ENCODE measurements at places on chromosomes 5 and 9. TPM values are rescaled to one million over a fixed set of nuclear protein-coding genes. Genes with fewer than 3 reads are reported as not detected.

The SCGB3A2 gene
- not detected for total RNA-seq

The GADD45G gene
- 5.4 TPM for total RNA-seq

- DNase-seq: no peak
These were observed 125.1 kb downstream of the CMYA5 start for GRCh38 chr5:79814699-79815098.

- no peak for DNase-seq
These were observed 57.9 kb downstream of the RNF130 start for GRCh38 chr5:180013678-180014077.

The TAF11L10 gene
- not detected for total RNA-seq

DNA sequence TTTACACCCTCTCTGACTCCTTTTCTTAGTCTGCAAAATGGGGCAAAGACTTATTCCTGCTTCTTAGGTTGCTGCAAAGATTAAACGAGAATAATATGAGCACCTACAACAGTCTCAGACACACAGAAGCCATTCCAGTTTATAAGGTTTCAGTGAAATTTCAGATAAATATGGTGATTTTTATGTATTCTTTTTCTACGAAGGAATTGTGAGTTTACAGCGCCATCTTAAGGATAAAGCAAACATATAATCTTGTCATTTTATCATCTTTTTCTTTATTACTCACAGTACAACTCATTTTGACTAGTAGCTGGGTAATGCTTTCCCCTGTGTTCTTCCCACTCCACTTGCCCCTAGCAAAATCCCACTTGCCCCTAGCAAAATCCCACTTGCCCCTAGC, 29.2 kb upstream of the SMC5 start:
- no peak for DNase-seq

- DNase-seq: no peak
These were observed 2.4 kb upstream of the FGD3 start for GRCh38 chr9:92944921-92945320.

The ADAMTS2 gene
- 7.3 TPM for total RNA-seq

DNA sequence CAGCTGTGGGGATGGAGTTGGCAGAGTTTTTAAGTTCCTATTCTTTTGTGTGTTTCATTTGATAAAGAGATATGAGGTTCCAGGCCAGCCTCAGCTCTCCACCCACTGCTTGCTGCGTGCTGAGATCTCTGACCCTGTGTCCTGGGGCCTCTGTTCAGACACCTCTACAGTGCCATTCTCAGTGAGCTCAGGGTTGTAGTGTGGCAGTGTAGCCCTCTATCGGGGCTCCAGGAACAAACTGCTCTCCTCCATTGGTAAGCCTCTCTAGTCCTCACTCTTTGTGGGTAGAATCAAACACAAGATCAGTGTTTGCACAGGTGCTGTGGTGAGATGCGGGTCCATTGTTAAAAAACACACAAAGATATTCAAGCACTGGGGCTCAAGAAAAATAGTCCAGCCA, 386.6 kb upstream of the RPS23 start:
- no peak for DNase-seq

DNA sequence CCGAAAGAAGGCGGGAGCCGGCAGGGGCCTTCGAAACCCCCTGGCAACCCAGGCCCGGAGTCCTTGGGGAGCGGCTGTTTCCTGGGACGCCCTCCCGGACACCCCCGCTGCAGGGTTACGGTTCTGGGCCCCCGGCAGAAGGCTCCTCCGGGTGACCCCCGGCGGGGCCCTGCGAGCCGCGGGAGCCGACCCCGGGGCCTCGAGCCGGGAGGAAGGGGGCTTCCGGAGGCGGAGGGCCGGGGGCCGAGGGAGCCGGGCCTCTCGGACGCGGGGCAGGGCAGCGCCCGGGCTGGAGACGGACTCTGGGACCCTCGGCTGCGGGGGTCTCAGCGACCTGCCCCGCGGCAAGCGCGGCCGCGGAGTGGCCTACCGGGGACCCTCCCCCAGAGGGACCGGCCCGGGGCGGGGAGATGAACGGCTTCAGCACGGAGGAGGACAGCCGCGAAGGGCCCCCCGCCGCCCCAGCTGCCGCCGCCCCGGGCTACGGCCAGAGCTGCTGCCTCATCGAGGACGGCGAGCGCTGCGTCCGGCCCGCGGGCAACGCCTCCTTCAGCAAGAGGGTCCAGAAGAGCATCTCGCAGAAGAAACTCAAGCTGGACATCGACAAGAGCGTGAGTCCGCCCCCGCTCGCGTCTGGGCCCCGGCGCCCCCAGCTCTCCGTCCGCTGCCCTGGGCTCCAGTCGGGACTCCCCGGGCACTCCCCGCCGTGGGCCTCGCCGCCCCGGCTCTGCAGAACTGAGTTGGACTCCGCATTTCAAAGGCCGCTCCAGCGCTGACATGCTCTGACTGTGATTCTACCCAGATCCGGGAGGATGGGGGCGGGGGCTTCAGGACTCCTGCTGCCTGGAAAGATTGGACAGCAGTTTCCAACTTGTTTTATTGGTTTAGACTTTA, 645 bp downstream of the SAP30L start:
- DNase-seq: peak; percentile 59

DNA sequence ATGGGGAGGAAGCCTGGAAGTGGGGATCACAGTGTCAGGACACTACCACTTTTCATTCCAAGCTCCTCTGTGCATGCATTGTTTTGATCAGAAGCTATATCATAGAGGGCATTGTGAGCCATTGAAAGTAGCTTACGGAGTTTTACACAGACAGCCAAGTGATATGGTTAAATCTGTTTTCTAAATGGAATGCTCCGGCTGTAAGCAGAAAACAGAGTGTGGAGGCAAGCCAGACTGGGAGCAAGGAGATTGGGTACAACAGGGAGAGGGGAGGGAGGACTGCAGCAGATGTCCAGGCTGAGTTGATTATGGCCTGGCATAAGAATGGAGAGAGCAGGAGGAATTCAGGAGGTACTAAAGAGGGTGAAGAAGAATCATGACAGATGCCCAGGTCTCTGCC, 15.5 kb upstream of the SOWAHA start:
- no peak for DNase-seq

- DNase-seq: no peak
These were observed 174.0 kb downstream of the NR2F1-AS1 start for GRCh38 chr5:93406971-93407401.
